ENCODE measurements at places on chromosomes 5 and 9.

- DNase-seq = no peak
Measured at GRCh38 chr9:94031380-94031779, 52.9 kb upstream of the PTPDC1 start.

- no peak for DNase-seq
Measured at GRCh38 chr9:133394687-133395271, 18.6 kb downstream of the STKLD1 start.

GRCh38 chr5:39349484-39349883 is 14.8 kb downstream of the C9 start:
- DNase-seq = no peak

DNA sequence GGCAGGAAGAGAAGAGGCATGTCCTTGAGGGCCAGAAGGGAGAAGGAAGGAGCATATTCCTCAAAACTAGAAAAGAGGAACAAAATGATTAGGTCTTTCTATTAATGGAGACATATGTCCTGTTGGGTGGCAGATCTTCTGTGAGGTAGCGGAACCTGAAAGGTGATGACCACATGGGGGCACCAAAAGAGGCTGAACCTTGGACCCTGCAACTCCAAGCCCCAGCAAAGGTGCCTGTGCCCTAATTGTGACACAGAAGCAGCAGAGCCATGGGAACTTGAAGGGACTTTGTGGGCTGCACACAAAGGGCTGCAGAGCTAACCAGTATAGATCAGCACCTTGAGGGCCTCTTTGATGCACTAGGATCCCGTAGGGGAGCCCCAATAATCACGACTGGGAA is 158.0 kb downstream of the BAAT start:
- no peak for DNase-seq

DNA sequence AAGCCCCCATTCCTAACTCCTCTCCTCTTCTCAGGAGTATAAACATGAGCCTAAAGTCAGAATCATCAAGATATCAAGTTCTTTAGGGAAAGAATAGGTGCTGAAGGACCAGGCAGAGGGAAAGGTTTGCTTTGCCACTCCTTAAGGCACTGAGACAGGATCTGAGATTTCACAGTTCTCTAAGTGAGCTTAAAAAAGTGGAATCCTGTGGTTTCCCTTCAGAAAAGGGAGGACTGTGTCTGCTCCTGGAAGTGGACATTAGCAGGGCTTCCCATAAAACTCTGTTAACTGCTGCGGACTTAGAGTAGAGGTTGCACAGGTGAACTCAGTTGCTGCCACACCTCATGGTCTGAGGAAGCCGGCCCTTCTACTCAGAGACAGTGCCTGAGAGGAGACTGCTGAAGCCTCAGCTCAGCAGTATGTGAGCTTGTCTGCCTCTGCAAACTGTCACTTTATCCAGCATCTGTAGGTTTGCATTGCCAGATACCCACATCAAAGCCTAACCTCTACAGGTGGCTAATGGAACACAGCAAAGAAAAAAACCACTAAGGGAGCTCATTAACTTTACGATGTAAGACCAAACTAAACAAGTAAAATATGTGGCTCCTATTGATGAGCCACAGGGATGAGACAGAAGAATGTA is 42.9 kb downstream of the RIC1 start:
- no peak for DNase-seq

GRCh38 chr5:120367896-120368634 is 96.0 kb upstream of the PRR16 start:
- no peak for DNase-seq

DNA sequence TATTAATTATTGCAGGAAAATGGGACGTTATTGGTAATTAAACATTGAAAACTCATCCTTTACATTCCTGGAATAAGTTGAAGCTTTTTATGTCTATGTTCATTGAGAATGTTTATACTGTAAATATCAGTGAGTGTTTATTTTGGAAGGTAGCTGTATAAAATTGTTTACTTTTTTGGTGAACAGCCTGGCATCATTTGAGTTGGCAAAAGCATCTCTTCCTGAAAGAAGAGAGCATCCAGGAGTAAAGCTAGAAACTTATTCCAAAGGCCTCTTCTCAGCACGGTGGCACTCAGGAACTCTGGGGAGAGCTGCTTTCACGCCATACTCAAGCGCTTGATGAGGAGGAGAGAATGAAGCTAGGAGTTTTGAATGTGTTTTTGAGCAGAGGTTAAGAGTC is 79.9 kb downstream of the GAPVD1 start:
- no peak for DNase-seq

DNA sequence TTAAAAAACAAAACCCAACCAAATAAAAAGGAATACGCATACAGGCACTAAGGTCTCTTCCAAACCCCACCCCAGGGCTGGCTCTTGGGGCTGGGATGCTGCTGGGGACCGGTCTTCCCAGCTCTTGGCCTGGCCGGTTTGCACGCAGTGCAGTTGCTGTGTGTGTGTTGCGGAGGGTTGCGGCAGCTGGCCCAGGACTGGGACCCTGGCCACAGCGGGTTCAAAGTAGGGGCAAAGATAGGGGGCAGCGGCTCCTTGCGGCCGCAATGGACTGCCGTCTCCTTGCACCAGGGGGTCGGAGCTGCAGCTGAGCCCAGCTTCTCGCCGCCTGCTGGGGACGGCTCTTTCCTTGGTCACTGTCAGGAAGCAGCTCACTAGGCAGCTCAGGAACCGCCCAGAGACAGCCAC is 5.0 kb downstream of the DMRT3 start:
- no peak for DNase-seq

GRCh38 chr9:27438522-27438921 is 85.6 kb upstream of the IFNK start:
- no peak for DNase-seq

- no peak for DNase-seq
Measured at GRCh38 chr5:170482511-170482910, 21.3 kb upstream of the KCNIP1 start.

GRCh38 chr9:72600671-72601070 is 79.3 kb downstream of the TMC1 start:
- no peak for DNase-seq

DNA sequence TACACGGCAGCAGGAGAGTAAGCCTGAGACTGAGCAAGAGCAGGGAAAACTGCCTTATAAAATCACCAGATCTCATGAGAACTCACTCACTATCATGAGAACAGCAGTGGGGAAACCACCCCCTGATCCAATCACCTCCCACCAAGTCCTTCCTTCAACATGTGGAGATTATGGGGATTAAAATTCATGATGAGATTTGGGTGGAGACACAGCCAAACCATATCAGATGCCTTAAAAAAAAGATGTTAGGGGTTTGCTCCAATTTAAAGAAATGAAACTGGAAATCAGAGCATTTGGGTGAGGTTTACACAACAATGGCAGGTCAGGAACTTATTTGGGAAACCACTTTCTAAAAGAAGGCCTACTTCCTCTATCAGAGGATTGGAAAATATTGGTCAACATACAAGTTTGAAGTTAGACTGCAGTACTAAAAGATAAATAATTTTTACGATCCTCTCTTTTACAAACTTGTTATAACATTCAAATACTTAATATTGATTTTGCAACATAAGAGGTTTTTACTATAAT is 105.1 kb downstream of the FBN2 start:
- no peak for DNase-seq

DNA sequence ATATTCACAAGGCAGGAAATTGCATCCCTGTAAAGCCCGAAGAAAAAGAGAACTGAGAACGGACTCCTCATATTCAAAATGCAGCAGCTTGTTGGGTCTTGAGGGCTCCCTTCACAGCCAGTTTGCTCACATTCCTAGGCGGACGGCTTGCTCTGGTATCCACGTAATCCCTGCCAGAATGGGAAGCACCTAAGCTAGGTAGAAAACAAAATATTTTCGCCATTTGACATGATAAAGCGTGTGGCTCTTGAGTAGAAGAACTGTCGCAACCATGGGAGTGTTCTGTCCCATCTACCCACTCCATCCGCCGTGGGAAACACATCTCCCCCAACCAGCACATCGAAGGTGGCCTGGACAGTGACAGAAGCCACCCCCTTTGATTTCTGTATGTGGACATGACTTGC is 183.1 kb downstream of the GAS1 start:
- DNase-seq = no peak

GRCh38 chr9:78363221-78363620 is 66.3 kb downstream of the PSAT1 start:
- DNase-seq = no peak

- DNase-seq = no peak
Measured at GRCh38 chr9:7346144-7346543, 453.4 kb downstream of the DMAC1 start.

DNA sequence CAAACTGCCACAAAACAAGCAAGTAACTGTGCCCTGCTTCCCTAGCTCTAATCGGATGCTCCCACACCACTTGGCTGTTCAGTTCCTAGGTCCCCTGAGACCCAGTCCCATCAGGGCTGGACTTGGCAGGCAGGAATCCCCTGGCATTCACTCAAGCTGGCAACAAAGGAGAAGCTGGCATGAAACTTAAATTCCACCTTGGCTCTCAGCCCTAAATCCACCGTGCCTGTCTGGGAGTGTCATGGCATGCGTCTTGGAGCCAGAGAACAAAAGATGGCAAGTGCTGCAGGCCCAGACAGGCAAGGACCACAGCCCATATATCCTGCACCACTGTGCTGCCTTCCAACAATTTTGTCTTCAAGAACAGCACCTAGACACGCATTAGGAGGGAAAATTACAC is 38.2 kb downstream of the ETF1 start:
- no peak for DNase-seq

DNA sequence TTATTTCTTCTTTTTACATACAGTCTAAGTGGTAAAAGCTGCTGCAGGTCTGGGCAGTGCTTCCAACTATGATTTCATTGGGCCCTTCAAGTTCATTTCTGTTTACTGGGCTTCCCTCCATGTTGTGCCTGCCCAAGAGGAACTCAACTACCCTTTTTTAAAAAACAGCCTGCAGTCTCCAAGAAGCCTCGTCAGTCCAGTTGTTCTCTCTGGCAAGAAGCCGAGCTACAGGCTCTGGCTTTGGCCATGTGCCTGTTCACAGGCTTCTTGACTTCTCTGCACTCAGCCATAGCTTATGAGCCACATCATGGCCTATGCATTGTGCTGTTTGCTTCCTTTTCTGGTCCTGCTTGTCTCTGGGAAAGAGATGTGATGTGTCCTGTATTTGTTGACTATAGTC is 119.7 kb upstream of the PJA2 start:
- no peak for DNase-seq

- no peak for DNase-seq
Measured at GRCh38 chr9:83521411-83521810, 16.8 kb downstream of the FRMD3 start.

DNA sequence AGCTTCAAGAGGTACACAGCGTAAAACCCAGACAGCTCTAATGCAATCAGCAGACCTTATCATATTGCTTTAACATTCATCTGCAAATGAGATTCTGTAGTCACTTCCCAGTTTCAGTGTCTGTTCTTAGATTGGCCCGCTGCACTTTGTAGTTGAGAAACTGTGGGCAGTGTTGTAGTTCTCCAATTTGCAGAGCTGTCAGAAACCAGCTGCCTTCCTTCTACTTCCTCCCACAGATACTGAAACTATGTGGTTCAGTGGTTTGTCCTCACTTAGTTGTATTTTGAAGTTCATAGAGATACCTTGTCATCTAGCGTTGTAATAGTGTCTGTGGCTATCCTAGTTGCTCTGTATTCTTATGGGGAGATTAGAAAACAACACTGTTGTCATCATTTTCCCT is 39.6 kb upstream of the TRIM36 start:
- DNase-seq = no peak

DNA sequence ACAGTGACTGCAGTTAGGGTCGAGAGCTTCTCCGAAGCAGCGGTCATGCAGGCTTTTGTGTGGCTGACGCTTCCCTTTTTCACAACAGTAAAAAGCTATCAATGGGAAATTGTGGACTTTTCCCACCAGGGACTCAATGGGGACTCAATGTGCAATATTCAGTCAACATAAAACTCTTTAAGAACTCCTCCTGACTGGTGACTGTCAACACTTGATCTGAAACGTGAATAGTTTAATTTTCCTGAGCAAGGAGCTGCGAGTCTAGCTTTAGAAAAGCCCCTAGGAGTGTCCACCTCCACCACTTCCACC is 28.7 kb downstream of the EXOC3 start:
- no peak for DNase-seq

- no peak for DNase-seq
Measured at GRCh38 chr5:159782197-159782994, 133.9 kb upstream of the ADRA1B start.

GRCh38 chr5:77322406-77322805 is 111.9 kb downstream of the PDE8B start:
- no peak for DNase-seq

DNA sequence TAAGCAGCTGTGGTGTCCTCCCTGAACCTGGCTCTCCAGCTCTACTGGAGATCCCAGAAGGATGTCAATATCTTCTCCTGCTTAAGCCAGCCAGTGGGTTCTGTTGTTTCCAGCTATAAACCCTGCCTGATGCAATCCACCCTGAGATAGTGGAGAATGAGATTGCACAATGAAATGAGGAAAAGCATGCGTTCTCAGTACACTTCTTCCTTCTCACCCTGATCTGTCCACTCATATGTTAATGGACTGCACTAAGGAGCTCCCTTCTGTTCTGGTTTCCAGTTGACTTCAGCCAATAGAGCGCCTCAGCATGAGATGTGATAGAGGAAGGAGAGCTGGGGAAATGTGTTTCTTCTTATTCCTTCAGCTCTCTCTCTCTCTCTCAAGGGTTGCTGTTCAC is 40.0 kb upstream of the CDH6 start:
- no peak for DNase-seq

DNA sequence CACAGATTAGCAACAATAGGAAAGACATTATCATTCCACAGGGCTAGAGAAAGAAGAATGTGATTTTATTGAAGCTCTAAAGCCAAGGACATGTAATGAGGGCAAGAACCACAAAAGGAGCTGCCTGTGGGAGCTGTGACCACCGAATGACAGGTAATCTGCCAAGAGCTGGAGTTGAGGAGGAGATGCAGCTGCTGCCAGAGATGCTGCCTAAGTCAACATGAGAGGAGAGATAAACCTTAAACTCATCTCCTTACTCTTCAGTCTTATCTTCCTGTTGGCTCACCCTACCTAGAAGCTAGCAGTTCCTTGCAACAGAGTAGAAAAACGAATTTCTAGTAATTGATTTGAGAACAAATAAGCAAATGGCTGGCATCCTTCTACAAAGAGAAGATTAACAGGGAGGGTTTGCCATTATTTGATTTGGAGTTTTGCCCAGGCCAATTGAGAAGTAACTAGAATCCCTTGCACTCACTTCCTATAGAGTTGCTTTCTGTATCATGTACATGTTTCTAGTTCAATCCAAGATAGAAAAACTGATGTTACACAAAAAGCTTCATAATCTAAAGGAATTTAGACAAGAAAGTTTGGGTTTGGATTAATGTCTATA is 539.2 kb downstream of the TLE1 start:
- no peak for DNase-seq

GRCh38 chr5:163938595-163938994 is 433.2 kb downstream of the MAT2B start:
- no peak for DNase-seq

DNA sequence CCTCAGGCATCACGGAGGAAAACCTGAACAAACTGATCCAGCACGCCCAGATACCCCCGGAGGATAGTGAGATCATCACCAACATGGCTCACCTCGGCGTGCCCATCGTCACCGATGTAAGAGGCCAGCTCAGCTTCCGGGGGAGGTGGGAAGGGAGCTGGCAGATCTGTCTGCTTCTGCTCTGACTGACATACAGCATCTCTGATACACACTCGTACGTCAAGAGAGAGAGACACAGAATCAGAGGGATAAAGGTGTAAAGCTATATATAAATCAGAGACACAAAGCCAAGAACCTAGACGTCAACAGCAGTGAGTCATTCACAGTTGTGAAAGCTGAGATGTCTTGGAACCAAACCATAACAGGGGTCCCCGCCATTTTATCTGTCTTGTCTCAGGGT is 30.1 kb upstream of the CFAP157 start:
- no peak for DNase-seq
